ENCODE measurements at places on chromosomes 13 and 19.

GRCh38 chr13:44169018-44169911, 204.4 kb upstream of the SERP2 start:
- no peak for DNase-seq

DNA sequence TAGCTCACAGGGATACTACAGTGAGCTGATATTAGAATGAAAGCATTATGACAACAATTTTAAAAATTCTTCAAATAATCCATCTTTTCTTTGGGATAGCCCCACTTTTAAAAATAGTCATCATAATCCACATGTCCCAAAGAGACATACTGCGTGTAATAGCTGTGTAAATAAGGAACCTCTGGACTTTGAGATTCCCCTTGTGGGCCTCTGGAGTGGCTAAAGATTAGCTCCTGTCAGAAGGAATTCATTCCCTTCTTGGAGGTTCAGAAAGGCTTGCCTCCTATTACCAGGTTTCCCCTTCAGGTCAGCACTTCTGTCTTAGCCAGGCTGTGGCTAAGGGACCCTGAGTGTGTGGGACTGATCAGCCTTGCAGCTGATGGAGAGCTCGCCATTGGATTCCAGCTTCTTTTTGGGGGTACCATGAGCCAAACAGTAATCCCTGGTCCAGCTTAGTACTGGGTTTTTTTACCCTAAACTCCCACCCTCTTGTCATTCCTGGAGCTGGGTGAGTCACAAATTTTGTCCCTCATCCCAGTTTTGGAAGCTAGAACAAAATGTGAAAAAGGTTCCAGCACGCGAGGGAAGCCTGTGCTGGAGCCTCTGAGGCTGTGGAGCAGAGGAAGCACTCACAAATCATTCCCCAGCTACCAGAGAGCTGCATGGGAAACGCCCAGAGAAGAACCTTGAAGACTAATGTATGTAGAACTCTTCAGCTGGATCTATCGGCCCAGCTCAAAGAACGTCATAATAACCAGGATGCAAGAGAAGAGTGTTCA, 96.7 kb downstream of the RNASEH2B start:
- no peak for DNase-seq

DNA sequence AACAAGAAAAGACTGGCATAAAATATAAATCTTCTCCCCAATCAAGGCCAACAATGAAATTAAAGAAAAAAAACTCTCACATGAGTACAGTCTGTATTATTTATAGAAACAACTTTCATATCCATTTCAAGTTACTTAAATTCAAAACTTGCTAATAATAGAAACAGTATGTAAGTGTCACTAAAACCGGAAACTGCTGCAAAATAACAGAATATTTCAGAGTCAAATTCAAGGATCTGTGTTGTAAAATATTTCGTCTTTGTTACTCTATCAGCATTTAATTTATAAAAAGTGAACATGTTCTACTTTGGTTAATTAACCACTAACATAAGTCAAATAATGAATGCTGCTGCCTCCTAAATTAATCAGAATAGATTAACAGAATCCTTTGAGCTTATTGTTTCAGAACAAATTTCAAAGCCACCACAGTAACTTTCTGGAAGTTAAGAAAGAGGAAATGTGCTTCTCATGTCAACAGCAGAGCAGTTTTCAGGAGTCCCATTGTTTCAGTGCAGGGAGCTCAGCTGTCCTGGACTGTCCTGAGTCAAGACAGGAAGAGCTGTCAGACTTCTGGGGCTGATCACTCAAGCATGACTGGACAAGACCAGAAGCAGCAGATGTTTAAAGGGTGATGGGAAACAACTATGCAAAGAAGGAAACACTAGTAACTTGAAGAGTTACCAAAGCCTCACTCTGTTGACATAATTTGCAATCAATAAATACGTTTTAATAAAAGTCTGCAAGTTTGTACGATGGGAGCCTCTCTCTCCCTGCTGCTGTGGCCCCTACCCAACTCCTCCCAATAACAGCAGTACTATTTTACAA, 76.9 kb downstream of the FOXO1 start:
- no peak for DNase-seq

DNA sequence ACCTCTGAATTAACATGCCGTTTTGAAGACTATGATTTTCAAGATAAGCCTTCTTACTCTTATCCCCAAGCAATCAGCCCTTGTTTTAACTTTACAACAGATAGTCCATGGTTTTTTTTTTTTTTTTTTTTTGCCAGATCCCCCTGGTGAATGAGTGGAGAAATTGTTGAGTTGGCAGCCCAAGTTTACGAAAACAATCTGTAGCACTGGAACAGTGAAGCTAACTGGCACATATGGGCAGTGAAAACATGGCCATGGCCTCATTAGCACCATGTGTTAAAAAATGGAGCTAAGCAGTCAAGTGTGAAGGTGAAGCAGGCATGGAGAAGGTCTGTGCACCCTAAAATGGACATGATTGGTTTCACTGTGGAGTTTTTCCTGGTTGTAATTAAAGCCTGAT, 812.1 kb upstream of the MIR17HG start:
- no peak for DNase-seq

DNA sequence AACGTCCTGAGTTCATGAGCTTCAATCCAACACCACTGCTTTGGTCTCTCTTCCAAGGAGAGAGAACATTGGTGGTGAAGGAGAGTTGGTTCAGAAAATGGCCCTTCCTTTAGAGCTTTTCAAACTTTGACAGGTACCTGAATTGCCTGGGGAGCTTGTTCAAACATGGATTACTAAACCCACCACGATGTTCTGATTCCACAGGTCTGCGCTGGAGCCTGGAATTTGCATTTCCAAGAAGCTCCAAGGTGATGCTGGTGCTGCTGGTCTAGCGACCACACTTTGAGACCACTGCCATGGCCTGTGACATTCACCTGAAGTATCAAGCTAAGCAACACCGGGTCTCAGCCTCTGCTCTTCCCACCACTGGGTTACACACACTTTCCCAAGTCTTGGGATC, 60.2 kb downstream of the GSX1 start:
- no peak for DNase-seq

GRCh38 chr13:94188201-94188854, 291.2 kb downstream of the DCT start:
- DNase-seq = no peak

- DNase-seq = no peak
Measured at GRCh38 chr13:27168906-27169657, 2.5 kb downstream of the USP12 start.

GRCh38 chr13:50370303-50370950, 355.2 kb downstream of the KCNRG start:
- no peak for DNase-seq

DNA sequence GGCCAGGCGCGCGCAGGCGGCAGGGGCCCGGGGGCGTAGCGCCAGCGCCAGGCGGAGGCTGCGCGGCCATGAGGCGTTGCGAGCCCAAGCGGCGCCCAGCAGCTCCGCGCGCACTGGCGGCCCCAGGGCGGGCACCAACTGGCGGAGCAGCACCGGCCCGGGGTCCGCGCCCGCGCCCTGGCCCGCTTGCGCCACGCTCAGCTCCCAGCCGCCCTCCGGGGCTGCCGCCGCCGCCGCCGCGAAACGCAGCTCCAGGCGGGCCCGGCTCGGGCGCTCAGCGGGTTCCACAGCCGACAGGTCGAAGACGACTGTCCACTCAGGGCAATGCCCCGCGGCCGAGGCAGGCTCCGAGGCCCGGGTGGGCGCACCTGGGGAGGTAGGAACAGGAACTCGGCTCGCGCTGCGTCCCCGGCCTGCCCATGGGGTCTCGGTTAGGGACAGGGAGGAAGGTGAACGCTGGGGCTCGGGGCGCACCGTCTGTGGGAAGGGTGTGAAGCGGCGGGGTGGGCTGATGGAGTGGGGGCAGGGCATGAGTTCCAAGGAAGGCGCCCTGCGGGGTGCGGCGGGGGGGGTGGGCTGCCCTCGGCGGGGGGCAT, 26.8 kb downstream of the CERS1 start:
- no peak for DNase-seq

- DNase-seq = no peak
Measured at GRCh38 chr13:50078895-50079654, 63.8 kb downstream of the KCNRG start.

DNA sequence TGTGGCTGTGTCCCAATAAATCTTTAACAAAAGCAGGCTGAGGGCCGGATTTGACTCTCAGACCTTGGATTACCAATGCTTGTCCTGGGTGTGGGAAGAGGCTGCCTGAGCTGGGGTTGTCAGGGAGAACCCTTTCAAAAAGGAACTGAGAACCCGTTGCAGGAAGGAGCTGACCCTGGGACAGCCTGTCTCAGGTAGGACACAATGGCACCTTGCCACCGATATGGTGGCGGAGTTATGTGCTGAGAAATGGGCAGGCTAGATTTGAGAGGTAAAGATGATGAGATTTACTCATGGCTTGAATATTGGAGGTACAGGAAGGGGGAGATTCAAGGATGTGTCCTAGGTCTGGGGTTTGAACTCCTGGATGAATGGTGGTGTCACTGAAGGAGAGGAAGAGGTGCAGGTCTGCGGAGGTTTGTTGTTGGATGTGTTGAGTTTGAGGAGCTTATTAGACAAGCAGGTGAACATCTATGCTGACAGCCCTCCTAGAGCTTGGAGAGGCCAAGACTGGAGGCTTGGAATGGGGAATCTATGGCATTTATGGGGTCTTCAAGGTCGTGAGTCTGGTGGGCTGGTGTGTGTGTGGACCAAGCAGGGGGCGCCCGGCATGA, 7.2 kb downstream of the PLEKHF1 start:
- no peak for DNase-seq

GRCh38 chr19:17246681-17247425, 1.1 kb upstream of the NR2F6 start:
- peak; percentile 37 for DNase-seq

DNA sequence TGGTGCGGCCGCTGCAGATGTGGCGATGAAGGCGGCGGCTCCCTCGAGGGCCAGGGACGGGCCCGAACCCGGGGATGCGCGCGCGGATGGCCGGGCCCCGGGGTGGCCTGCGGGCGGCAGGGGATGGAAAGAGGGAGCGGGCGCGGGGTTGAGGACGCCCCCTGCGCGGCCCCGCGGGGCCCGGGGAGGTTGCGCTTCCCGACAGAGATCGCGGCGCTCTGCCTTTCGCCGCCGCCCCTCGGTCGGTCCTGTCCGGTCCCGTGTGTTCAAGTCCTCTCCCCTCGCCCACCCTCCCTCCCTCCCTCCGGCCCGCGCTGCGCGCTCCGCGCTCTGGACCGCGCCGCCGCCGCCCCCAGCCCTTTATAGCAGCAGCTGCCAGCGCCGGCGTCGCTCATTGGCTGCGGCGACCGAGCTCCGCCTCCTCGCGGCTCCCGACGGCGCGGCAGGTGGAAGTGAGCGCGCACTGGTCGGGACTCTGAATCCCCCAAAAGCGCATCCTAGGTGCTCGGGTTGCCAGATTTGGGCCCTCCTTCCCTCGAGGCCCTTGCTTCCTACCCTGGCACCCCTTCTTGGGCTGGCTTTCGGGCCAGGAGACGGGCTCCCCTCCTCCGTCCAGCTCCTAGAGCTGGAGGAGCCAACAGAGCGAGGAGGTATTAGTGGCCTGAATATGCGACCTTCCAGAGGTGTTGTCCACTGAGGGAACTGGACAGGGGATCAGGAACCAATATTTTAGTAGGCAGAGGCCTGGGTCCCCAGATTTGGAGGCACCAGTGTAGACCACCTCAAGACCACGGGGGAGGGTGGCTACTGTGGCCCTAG, at the start of gene ELAVL3:
TSS of gene ELAVL3 (minus strand) at position 332 of the 819 bp plus-strand sequence. CDS start 438 bp downstream, outside the sequence.
- peak; percentile 64 for DNase-seq

- DNase-seq = no peak
Measured at GRCh38 chr19:18098891-18099622, 1.5 kb downstream of the MAST3 start.

GRCh38 chr19:920051-920864, 3.1 kb downstream of the KISS1R start:
- DNase-seq = peak; percentile 87

DNA sequence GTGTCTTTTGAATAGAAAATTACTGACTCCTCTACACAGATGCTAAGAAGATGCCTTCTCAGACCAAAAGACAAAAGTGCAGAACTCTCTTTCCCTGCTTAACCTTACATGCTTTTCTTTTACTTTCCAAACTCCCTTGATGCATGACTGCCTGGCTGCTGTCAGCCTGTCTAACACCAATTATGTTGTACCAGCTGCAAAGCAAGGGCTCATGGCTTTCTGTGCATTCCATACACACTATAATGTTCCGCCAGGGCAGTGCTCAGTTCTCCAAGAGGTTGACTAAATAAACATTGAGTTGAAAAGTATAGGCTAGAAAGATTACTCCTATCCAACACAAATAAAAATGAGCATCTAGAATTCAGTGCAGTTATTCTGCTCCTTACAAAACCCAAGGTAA, 330.4 kb upstream of the NBEA start:
- no peak for DNase-seq

GRCh38 chr19:3842948-3843347, 25.9 kb downstream of the ZFR2 start:
- no peak for DNase-seq

GRCh38 chr19:13790354-13790753, 4.9 kb upstream of the ZSWIM4 start:
- no peak for DNase-seq

DNA sequence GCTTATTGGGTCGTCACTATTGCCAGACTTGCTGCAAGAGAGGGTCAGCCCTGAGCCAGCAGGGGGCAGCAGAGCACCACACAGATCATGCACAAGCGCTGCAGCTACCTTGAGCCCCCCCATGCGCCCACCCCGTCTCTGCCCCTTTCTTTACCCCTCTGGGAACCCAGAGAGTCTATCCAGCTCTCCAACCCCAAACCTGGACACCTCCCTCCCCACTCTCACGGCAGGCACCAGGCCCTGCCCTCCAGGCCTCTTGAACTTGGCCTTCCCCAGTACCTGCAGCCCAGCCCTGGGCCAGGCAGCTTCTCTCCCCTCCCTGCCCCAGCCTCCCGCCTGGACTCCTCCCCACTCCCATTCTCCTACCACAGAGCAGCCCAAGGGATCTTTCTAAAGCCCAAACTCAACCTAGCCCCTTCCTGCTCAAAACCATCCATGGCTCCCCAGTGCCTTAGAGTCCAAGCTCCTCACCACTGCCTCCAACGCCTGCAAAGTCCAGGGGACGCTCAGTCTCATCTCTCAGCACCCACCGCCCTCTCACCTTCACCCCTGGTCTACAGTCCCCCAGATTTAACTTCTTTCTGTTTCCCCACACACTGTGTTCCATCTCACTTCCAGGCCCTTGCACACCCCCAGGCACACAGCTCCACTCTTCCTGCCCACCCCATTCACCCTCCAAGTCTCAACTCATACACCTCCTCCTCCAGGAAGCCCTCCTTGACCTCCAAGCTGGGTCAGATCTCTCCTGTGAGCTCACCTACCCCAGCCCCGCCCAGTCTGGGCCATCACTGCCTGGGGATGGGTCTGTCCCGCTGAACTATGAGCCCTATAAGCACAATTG, 9.4 kb upstream of the CEACAM16 start:
- DNase-seq = peak; percentile 59

- DNase-seq = no peak
Measured at GRCh38 chr19:41945135-41945766, 13.9 kb downstream of the RABAC1 start.

- no peak for DNase-seq
Measured at GRCh38 chr13:114131583-114132418, 622 bp downstream of the RASA3 start.

DNA sequence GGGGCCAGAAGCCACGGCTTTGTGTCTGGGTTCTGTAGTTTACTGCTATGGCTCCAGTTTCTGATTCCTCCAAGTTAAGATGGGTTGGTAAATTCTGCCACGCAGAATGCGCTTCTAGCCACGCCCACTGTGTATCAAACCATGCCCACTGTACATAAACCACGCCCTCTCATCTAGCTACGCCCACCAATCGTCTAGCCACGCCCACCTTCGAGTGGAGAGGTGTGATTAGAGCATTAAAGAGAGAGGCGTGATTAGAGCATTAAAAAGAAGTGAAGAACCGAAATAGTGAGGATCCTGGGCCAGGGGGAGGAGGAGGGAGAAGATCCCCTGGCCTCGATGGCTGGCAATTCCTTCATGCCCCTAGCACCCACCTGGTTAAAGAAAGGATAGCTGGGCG, 43.7 kb upstream of the ADGRE5 start:
- DNase-seq = peak; percentile 37

Data from NCI-H2081 (cell line).